ENCODE measurements at places on chromosomes 11 and 22.

- DNase-seq: no peak
Observed at GRCh38 chr11:15779518-15779917, 576.8 kb downstream of the SOX6 start.

GRCh38 chr11:72850832-72851231 lies 36.6 kb downstream of the ATG16L2 start:
- DNase-seq: no peak

DNA sequence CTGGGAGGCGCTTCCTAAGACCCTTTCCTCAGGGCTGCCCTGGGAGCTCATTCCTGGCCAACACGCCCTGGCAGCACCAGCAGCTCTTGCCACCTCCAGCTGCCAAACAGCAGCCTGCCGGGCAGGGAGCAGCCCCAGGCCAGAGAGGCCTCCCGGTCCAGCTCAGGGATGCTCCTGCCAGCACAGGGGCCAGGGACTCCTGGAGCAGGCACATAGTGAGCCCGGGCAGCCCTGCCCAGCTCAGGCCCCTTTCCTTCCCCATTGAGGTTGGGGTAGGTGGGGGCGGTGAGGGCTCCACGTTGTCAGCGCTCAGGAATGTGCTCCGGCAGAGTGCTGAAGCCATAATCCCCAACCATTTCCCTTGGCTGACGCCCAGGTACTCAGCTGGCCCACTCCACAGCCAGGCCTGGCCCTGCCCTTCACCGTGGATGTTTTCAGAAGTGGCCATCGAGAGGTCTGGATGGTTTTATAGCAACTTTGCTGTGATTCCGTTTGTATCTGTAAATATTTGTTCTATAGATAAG lies 7.6 kb downstream of the SLC39A13 start:
- DNase-seq: no peak

DNA sequence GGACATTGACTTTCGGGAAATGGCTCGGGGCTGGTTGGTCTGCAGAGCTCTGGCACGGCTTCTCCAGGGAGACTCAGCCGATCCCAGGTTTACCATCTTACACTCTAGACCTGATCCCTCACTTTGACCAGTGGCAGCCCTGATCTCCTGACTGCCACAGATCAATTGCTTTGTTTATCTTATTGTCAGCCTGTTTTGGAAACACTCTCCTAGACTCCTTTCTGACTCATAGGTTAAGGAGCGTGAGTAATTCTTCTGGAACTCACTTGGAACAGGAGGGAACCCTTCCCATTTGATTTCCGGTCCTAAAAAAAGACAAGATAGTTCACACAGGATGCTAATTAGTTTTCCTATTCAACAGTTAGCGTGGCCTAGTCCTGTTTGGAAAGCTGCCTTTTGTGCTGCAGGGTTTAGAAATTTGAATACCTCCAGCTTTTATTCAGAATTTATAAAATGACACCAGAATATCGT lies 16.0 kb upstream of the BMAL1 start:
- DNase-seq: no peak

- DNase-seq: no peak
Observed at GRCh38 chr11:133096981-133097380, 435.3 kb downstream of the OPCML start.

All from CD4-positive, alpha-beta memory T cell (primary cell).